Uterus (tissue), 4 donors: ENCODE measurements at places on chromosomes 7 and 10.

GRCh38 chr7:156368053-156368843, 272.3 kb upstream of the RNF32 start:
- no peak for DNase-seq
- H3K27me3 ChIP-seq, result no peaks in the 10 kb centered on the region
- no peak overlapping the region for H3K27ac ChIP-seq
- H3K4me1 ChIP-seq, result no peaks in the 10 kb centered on the region

DNA sequence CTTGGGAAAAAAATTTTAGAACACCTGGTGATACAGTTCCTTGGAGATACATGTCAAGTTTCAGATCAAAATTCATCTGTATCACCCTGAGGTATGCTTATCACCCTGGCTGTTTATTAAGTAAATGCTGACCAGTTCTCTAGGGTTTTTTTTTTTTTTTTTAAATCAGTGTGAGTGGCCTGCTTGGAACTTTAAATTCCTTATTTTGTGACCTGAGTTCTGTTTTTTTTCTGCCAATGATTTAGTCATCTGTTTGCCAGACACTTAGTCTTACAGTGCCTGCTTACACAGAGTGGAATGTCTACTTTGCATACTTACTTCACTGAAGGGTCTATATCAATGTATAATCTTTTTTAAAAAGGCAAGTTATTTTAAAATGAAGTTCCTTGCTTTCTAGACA, 1.8 kb downstream of the TSPAN13 start:
- H3K27ac ChIP-seq, result peak overlapping the region; percentile 46
- DNase-seq, result no peak
- H3K36me3 ChIP-seq, result no peaks in the 10 kb centered on the region
- H3K4me3 ChIP-seq, result no peak overlapping the region
- H3K4me1 ChIP-seq, result no peaks in the 10 kb centered on the region

DNA sequence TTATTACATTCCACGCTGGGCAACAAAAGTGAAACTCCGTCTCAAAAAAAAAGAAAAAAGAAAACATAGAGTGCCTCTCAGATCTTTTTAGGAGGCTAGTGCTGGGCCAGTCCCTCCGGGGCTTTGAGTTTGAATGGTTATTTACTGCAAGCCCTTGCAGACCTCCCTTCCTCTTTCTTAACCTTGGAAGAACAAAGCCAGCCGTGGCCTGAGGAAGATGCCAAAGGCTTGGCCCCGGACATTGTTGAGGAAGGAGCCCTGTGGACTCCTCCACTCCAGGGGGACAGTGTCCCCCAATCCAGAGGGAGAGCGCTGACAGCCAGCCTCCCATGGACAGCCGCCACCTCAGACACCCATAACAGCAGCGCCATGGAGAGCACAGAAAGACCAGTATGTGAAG, 5.0 kb downstream of the TSPAN33 start:
- H3K27ac ChIP-seq, result no peak overlapping the region
- peaks cover 4% of the 10 kb centered on the region for H3K4me1 ChIP-seq
- H3K27me3 ChIP-seq, result no peaks in the 10 kb centered on the region
- H3K36me3 ChIP-seq, result no peaks in the 10 kb centered on the region
- no peak for DNase-seq

DNA sequence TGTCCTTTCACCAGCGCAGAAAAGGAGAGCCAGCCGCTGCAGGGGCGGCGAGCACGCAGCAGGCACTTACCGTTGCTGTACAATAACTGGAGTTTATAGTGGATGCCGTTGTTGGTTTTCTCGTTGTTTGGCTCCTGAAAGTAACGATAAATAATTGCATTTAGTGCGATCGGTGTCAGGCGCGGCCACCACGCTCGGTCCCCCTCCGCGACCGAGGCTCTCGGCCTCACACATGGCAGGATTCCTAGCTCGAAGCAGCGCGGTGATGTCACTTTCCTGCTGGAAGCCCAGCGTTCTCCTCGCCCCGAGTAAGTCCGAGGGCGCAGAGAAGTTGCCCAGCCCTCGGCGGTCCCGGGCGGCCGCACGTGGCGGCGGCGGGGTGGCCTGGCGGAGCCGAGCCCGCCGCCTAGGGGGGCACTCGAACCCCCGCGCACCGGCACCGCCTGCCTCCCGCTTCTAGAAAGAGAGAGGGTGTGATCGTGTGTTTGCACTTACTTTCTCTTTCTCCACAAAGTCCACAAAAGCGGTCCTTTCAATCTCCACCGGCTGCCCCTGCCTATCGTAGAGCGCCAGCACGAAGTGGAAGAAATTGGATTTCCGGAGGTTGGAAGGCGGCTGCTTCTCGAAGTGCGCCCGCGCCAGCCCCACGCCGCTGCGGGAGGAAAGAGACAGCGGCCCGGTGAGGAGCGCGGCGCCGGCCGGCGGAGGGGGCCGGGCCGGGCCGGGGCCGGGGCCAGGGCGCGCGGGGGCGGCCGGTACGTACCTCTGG, 1.0 kb downstream of the EBF3 start:
- peak overlapping the region; percentile 43 for H3K27ac ChIP-seq
- peaks cover 23% of the 10 kb centered on the region for H3K4me1 ChIP-seq
- H3K4me3 ChIP-seq, result no peak overlapping the region
- DNase-seq, result no peak

DNA sequence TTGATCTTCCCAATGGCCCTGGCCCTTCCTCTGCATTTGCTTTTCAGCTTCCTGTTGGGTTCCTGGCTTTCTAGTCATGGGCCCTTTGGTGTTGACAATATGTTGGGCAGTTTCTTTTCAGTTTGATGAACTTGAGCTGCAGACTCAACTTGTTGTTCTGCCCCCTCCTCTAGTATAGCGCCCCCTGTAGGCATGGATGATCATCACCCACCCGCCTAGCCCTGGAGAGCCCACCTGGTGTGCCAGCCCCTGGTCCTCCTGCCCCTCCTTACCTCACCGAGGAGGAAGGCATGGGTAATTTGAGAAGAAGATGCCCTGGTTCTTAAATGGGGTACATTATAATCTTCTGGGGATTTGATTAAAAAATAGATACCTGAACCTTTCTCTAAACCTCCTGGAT, 271.2 kb downstream of the SNX10 start:
- DNase-seq, result no peak
- no peak overlapping the region for H3K4me3 ChIP-seq

DNA sequence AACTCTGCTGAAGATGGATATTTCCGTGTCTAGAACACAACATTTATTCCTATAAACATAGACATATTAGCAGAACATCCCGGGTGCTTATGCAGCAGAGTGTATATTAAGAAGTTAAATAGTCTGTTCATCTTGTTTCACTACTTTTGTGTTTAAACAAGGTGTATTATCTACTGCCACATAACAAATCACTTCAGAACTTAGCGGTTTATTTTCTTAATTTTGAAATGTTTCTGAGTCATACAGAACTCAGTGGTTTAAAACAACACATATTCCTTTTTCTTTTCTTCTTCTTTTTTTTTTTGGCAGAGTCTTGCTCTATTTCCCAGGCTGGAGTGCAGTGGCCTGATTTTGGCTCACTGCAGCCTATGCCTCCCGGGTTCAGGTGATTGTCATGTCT, 25.8 kb downstream of the DENND10 start:
- H3K4me1 ChIP-seq, result no peaks in the 10 kb centered on the region
- H3K27ac ChIP-seq, result no peak overlapping the region

DNA sequence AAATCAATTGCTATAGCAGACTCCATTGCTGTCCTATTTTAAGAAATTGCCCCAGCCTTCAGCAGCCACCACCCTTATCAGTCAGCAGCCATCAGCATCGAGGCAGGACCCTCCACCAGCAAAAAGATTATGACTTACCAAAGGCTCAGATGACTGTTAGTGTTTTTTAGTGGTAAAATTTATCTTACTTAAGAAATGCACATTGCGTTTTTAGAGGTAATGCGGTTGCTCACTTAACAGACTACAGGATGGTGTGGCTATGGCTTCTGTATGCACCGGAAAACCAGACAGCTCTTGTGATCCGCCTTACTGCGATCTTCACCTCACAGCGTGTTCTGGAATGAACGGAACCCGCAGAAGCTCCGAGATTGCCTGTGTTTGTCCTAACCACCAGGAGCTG, 58.1 kb downstream of the WDR37 start:
- H3K4me1 ChIP-seq, result no peaks in the 10 kb centered on the region
- DNase-seq, result no peak
- no peak overlapping the region for H3K4me3 ChIP-seq
- no peaks in the 10 kb centered on the region for H3K27me3 ChIP-seq
- no peaks in the 10 kb centered on the region for H3K36me3 ChIP-seq
- no peak overlapping the region for H3K27ac ChIP-seq

DNA sequence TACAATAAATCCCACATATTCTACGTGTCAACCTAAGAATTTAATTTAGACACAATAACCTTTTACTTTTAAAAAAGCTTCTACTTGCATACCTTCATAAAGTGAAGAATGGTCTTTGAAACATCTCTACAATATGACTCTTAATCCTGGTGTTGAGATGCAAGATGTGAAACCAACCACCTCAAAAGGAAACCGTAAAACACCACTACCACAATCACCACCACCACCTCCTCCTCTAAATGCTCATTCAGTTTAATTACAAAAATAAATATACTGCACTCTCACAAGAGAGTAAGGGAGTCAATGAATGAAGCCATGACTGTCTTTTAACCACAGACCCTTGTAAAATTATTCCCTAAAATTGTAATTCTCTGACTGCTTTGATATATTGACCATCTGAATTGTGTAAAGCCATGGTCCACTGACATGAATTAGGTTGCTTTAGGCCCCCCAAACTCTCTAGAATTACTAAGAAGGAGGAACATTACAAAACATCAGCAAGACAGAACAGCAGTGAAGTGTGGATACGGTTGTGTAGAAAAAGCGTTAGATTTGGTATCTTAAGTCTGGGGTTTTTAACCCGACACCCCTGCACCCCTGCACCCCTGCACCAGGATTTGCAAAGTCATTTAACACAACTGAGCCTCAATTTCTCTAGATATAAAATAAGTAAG, 171.4 kb downstream of the SFMBT2 start:
- no peak overlapping the region for H3K27ac ChIP-seq
- H3K36me3 ChIP-seq, result no peaks in the 10 kb centered on the region
- no peaks in the 10 kb centered on the region for H3K27me3 ChIP-seq
- no peak for DNase-seq
- no peak overlapping the region for H3K4me3 ChIP-seq

DNA sequence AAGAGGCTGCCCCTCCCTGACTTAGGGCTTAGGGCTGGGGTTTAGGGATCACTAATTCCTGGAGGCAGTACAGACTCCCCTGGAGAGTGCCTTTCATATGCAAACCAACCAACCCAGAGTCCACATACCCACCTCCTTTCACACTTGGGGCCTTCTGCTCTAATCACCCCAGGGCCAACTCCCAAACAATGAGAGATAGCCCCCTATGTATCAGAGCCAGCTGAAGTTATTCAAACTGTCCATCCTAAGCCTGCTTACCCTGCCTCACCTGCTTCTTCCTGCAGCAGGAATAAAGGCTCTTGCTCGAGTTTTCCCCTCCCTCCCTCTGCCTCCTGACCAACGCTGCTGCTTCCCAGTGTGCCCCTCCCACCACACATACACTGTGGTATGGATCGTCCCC, 51.8 kb upstream of the SLC35G1 start:
- no peak for DNase-seq
- no peak overlapping the region for H3K4me3 ChIP-seq
- no peaks in the 10 kb centered on the region for H3K36me3 ChIP-seq
- no peaks in the 10 kb centered on the region for H3K4me1 ChIP-seq
- H3K27ac ChIP-seq, result no peak overlapping the region

DNA sequence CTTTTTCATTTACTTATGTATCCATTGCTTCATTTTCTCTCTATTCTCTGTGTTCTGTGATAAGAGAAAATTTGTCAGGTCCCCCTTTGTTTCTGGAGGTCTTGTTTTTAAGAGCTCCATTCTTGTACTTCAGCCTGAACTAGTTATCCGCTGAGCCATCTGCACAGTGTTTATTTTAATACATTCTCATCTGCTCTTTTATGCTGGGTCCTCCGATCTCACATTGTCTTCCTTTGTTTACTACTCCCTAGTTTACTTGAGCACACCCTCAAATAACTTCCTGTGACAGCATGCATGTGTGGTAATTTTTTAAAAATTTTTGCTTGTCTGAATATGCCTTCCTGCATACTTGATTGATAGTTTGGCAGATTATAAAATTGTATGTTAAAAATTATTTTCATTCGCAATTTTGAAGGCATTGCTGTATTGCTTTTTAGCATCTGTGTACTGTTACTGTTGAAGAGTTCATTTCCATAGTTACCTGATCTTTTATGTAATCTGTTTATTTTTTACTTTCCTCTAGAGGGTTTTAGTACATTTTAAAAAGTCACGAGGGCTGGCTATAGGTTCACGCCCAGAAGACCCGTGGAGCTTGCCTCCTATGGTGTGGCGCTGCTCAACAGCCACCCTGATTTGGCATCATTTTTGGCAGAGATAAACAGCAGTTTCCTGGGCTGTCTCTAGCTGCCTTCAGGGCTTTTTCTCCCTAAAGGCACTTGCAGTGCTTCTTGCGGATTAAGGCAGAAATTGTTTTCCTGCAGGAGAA, 31.9 kb downstream of the RSBN1L start:
- no peaks in the 10 kb centered on the region for H3K4me1 ChIP-seq
- no peak for DNase-seq
- no peak overlapping the region for H3K27ac ChIP-seq
- no peaks in the 10 kb centered on the region for H3K36me3 ChIP-seq
- H3K27me3 ChIP-seq, result no peaks in the 10 kb centered on the region

- no peaks in the 10 kb centered on the region for H3K36me3 ChIP-seq
- H3K4me3 ChIP-seq, result no peak overlapping the region
- no peak overlapping the region for H3K27ac ChIP-seq
Measured at GRCh38 chr7:6175645-6176044, 96.8 kb downstream of the CYTH3 start.

- H3K4me1 ChIP-seq, result no peaks in the 10 kb centered on the region
- H3K27ac ChIP-seq, result no peak overlapping the region
- no peaks in the 10 kb centered on the region for H3K36me3 ChIP-seq
- H3K4me3 ChIP-seq, result no peak overlapping the region
Measured at GRCh38 chr7:81110673-81111072, 191.8 kb upstream of the SEMA3C start.
